ENCODE measurements at places on chromosomes 4 and X.

GRCh38 chrX:18877469-18877868, 106.4 kb downstream of the PHKA2 start:
- no peak for DNase-seq

DNA sequence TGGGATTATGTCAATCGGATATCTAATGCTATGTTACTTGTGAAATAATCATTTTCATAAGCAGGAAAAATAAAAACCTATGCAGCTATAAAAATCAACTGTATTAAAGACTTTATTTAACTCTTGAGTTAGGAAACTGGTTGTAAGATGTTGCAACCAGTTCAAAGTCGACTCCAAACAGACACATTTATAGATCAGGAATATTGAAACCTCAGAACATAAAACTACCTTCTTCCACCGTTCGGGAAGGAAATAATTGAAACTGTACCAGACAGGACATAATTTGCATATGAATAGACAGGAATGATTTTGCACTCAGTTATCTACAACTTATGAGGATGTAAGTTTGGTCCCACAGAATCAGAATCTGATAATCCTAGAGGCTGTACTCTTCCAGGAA, 181.8 kb upstream of the STS start:
- no peak for DNase-seq

- DNase-seq, result no peak
Measured at GRCh38 chrX:141341341-141341740, 99.0 kb upstream of the SPANXC start.

DNA sequence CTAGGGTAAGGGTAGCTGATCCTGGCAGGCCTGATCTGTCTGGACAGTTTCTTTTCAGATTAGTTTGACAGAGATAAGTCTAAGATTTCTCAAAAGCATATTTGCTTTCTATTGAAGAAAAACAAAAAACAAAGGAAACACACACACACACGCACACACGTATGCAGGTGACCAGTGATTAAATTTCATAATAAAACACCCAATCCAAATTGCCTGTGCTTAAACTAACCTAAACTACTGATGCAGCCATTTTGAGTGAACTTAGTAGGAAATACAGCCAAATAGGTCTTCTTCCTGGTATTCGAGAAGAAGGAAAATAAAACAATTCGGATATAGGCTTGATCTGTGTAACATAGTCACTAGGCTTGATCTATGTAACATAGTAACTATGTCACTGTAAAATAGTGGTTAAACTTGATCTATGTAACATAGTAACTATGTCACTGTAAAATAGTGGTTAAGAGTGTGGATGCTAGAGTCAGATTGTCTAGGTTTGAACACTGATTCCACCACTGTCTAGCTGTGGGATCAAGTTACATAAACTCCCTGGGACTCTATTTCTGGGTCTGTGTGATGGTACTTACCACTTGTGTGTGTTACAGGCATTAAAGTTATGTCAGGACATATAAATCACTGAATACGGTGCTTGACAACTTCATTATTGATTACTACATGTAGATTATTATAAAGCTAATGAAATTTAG, 9.8 kb upstream of the CCNG2 start:
- no peak for DNase-seq

DNA sequence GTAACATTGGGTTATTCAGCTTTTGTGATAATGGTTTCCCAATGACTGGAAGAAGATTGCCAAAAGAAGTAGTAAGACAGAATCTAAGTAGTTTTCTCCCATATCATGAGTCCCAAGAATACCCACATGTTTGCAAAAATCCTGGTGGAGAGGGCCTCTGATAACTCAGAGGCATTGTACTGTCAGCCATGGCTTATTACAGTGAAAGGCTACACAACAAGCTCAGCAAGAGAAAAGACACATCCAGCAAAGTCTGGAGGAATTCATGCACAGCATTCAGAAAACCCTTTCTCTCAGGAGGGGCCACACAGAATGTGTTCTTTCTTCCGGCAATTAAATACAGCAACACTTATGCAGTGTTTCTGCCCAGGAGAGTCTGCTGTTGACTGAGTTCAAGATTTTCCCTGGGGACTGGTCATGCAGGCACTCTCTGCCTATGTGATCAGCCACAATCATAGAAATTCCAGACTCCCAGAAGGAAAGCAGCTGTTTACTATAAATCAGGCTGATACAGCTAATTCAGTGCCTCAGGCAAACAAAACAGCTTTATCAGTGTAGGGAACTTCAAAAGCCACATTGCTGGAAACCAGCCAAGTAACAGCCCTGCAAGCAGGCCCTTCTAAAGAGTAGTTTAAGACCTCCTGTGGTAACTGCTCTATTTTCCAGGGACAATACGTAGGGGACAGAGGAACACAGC, 937.1 kb downstream of the CCSER1 start:
- DNase-seq, result peak; percentile 74
